ENCODE measurements at places on chromosomes 5 and 9.

DNA sequence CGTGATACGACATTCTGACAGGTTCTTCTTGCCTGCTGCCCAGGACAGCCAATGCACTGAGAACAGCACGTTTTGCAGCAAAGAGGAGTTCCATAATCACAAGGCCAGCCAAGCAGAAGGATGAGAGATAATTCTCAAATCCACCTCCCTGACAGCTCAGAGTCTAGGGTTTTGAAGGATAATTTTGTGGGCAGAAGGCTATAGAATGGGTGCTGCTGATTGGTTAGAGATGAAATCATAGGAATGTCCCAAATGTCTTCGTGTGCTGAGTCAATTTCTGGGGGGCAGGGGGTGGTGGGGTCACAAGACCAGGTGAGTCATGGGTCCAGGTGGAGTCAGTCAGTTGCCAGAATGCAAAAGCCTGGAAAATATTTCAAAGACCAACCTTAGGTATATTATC is 175.5 kb upstream of the SLC30A5 start:
- no peak for DNase-seq

- DNase-seq: no peak
These were observed 85.6 kb downstream of the RAD23B start for GRCh38 chr9:107368696-107369095.

GRCh38 chr9:109789556-109789955 is 9.6 kb downstream of the PALM2AKAP2 start:
- DNase-seq: no peak

GRCh38 chr5:127596501-127596900 is 52.4 kb upstream of the CTXN3 start:
- no peak for DNase-seq

DNA sequence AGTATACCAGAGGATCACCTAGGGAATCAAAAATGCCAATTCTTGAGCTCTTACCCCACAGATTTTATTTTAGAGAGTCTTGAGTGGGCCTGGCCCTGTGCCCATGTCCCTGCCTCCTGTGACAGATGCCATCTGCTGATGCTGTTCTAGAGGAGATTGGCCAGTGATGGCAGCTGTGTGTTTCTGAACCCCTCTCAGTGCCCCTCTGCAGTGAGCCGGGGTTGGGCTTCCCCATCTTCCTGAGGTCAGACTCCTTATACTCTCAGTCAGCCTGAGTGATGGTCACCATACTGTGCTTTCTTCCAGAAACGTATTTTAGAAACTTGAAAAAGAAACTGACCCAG is 6.1 kb downstream of the PTCD2 start:
- no peak for DNase-seq

DNA sequence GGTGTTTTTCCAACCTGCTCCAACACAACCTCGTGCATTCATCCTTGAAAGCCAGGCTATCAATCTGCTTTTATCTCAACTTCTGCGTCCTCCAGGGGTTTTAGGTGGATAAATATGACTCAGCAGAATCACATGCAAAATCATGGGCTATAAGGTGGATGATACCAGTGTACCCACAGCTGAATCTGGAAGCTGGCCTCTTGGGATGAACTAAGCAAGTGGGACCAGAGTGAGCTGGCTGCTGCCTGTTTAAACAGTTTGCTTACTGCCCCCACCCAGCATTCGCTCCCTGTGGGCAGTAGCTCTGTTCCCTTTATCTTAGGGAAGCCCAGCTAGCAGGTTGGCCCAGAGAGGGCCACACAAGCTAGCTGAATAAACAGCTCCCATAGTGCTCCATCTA is 194.0 kb downstream of the CRB2 start:
- no peak for DNase-seq

DNA sequence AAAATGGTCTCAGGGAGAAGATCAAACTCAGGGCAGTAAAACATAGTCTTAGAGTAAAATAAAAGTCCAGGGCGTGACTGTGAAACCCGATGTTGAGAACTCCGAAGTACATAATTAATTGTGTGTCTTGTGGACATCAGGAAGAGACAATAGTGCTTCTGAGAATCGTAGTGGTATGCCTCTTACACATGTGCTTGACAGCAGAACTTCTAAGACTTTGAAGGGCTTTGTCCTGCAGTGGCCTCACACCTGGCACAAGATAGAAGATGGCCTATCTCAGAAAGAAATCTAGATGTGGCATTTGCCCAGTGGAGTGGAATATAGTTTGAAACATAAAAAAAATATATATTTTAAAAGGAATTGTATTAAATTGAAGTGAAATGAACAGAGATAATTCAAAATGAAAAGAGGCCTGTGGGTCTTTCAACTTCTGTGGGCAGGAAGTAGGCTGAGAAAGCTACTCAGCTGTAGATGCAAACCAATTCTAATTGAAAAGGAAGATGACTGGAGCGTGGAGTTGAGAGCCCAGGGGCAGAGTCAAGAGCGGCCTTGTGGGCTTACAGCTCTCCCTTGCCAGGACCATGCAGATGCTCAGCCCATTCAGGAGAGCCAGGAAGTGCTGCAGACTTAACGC is 468.4 kb downstream of the KDM4C start:
- no peak for DNase-seq

GRCh38 chr5:134101686-134102439 is 12.6 kb upstream of the TCF7 start:
- peak; percentile 73 for DNase-seq

- no peak for DNase-seq
These were observed 179.6 kb downstream of the GNAQ start for GRCh38 chr9:77851882-77852595.

- no peak for DNase-seq
These were observed 68.3 kb downstream of the KCNIP1 start for GRCh38 chr5:170571875-170572852.

DNA sequence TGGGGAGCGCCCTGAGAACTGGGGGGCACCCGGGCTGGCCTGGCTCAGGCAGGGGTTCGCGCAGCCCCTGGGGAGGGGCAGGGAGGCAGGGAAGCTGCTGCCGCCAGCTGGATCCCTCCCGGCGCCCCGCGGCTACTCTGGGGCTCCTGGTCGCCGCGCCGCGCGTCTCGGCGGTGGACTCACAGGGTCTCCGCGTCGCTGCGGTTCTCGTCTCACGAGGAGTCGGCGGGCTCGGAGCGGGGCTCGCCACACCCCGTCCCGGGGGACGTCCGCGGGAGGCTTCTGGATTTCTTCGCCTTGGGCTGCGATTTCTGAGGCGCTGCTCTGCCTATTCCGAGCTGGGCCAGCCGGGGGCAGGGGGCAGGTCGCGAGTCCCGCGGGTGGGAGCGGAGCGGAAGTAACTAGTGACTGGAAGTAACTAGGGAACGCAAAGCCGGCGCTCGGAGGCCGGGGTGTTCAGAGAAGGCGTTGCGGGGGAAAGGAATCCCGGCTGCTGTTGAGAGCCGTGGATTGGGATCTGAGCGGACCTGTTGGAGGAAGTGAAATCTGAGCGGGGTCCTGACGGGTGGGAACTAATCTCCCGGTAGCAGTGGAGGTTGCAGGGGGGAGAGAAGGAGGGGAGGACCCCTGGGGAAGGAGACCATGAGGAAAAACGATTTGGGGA is 511 bp downstream of the CYSTM1 start:
- peak; percentile 69 for DNase-seq

DNA sequence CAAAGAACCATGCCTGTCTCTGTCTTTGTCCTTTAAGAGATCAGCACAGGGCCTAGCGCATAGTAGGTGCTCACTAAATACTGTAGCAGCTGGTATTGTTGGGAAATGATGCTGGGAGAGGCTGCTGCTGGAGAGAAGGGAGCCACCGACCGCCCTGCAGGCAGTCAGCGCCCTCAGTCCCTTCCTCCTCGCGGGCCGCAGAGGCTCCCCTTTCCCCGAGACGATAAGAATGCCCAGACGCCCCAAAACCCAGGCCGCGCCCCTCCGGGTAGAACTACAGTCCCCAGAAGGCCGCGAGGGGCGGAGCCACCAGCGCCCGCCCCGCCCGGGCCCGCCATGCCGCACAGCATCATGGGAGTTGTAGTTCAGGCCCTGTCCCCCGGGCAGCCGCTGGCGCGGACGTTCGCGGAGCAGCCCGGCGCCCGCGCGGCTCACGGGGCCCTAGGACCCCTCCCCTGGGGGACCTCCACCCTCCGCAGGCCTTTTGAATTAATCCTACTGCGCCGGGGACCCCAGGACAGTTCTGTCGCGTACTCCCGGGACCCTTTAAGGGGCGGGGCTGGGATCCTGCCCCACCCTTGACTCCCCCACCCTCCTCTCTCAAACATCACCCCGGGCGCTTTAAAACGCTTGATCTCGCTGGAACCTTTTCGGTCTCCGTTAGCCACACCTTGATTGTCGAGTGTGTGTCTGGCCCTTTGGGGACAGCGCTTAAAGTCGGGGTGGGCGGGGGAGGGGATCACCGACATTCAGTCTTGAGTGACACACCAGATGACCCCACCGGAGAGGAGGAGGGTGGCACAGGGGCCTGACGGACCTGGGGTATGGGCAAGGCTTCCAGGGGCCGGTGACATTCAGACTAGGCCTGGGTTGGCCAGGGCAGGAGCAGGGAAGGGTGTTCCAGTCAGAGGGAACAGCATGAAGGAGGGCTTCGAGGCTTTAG is 24.8 kb upstream of the IER5L start:
- DNase-seq: peak; percentile 90

DNA sequence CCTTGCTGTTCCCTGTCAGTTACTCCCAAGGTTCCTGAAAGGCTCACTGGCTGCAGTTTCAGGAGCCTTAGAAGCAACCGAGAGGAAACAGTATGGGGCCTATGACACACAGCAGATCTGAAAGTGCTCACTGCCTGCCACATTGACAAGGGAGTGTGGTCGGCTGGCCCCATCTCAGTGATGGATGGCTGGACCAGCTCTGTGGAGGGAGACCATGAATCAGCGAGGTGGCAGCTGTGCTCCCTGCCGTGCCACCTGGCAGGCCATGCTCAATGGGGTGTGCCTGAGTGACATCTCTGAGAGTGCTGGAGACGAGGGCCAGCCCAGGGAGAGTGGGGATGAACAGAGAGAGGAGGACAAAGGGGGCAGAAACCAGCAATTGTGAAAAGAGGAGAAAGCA is 49.1 kb downstream of the DOCK2 start:
- no peak for DNase-seq

- no peak for DNase-seq
These were observed 101.7 kb downstream of the CDH18 start for GRCh38 chr5:19886123-19886917.

- DNase-seq: no peak
These were observed 358.9 kb upstream of the RFX3 start for GRCh38 chr9:3884736-3885135.

- DNase-seq: no peak
These were observed 6.4 kb downstream of the TPM2 start for GRCh38 chr9:35683323-35683722.

DNA sequence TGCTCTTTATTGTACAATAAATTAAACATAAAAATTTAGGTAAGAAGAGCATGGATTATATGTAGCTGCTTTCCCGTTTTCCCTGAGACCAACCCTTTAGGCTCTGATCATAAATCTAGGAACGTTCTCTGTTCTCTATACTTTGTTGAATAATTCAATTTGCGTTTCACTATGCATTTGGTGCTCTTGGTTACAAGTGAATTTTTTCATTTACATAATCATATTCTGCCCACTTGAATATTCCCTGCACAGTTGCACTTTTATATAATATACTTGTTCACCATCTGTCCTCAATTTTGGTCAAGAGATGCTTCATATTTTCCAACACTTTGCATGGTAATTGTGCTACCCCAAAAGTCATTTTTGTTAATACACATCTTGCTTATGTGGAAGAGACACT is 741.8 kb downstream of the CDH12 start:
- no peak for DNase-seq

- DNase-seq: no peak
These were observed 368.4 kb downstream of the CDH18 start for GRCh38 chr5:19619571-19619970.

DNA sequence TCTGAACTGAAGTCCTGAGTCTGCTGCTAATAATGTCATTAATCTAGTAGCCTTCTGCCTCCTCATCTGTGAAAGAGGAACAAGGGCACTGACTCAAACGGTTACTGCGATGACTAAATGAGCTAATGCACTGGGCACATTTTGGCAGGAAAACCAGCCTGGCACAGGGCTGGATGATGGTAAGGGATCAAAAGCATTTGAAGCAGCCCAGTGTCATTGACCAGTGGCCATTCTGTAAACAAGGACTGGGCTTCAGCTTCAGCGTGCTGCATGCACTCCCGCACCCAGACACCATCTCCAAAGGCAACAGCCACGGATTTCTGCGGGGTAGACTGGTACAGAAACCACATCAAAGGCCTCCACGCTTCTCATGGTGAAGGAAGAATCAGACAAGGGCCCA is 8.0 kb downstream of the GCNT4 start:
- no peak for DNase-seq

DNA sequence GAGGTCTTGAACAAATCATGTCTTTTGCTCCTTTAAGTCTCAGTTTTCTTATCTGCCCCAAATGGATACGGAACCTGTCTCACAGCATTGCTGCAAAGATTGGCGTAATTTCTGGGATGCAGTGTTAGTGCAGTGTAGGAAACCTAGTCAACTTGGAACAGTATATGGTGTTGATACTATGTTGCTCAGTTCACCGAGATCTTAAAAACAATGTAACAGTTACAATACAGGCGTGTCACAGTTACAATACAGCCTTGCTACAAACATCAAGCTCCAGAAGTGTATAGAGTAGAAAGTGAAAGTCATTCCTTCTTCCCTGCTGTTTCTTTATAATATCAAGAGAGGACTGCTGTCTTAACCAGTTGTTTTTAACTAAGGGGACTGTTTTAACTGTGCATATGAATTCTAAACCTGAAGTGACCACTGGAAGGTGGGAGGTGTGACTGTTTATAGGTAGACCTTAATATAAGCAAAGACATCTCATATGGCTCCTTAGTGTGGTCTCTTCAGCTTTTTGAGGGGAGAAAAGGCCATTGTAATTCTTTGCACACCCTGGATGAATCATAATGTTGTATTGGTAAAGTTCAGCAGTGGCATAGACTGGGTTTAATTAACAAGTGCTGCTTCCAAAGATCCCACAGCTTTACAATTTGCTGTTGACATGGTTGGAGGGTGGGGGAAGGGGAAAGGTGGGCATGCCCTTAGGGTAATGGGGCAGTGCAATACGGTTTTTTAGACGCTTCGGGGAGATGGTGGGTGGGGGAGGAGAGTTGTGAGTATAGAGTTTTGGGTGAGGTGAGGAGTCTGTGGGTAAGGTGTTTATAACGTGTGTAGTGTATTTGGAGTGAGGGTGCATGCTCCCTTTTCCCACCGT is 12.9 kb downstream of the PRRC2B start:
- DNase-seq: peak; percentile 24

DNA sequence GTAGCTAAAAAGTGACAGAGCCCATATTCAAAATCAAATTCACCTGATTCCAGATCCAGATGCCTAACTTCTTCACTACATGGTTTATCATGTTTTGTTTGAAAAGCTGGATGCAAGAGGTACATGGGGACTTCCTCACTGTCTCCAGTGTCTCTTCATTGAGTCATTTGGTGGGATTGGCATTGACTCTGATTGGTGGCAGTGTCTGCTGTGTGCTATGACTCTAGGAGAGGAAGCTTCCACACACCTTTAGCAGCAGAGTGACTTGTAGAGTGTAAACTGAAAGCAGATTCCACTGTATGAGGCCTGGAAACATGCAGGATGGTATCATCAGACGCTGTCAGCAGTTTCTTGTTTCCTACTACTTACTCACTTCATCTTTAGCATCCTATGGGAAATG is 250.9 kb upstream of the SEMA6A start:
- no peak for DNase-seq
